ENCODE measurements at places on chromosomes 7 and 10.

GRCh38 chr7:37341033-37341630, 107.5 kb downstream of the ELMO1 start:
- DNase-seq: no peak

- no peak for DNase-seq
Measured at GRCh38 chr7:144032985-144033709, 15.6 kb upstream of the OR2A5 start.

DNA sequence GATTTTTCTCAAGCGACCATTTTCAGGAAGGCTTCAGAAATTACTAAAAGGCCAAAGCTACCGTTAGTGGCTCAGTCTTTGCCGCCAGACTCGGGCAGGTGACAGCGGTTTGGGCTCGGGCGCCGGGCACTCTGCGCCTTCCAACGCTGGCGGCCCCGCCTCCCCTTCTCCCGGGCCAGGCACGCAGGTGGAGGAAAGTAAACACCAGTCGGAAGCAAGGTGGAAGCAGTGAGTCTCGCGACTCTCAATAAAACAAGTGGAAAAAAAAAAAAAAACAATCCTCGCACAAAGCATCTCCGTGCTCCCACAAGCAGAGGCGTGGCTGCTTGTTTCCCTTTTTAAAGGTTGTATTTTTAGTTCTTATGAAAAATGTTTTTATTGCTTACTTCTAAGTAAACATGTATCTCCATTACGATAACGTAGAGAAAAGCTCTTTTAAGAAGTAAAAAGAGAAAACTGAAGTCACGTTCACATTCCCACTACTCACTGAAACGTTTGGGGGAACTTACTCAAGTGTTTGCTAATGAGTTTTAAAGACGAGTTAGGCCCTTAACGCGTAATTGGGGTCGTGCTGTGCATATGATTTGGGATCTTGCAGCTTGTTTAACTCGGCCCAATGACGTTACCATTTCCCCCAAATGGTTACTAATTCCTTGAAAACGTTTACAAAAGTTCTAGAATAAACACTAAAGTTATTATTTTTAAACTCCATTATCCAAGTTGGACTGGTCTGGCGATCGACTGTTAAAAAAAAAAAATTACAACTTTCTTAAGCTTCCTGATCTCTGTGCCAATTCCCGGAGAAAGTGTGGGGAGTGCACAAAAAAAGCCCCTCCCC, 864 bp downstream of the CDCA7L start:
- DNase-seq: no peak

DNA sequence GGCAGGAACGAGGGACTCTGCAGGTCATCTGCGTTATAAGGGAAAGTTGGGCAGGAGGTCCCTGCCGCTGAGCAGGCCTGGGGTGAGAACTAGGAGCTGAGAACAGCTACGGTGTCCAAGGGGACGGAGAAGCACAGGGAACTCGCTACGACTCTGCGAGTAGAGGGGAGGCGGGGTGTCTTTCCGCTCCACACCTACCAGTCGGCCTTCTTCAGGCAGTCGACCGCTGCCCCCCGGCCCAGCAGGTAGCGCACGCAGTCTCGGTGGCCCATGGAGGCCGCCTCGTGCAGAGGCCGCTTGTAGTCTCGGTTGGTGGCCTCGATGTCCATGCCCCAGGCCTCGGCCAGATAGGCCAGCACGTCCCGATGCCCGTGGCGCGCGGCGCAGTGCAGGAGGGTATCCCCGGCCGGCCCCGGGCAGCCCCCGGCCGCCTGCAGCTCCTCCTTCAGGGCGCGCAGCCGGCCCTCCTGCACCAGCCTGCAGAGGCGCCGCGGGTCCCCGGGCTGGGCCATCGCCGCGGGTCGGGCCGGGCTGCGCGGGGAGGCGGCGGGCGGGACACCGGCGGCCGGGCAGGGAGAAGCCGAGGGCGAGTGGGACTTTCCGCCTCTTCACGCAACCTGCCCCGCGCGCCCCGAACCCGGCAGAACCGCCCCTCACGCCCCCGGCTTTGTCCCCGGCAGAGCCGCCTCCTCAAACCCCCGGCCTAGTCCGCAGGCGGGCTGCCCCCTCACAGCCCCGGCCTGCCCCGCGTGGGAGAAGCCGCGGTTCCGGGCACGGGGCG, 660 bp downstream of the ANKRD16 start:
- DNase-seq: no peak

GRCh38 chr10:18325889-18326531, 185.8 kb downstream of the CACNB2 start:
- no peak for DNase-seq

- DNase-seq: no peak
Measured at GRCh38 chr10:74925291-74925690, 98.9 kb downstream of the KAT6B start.

DNA sequence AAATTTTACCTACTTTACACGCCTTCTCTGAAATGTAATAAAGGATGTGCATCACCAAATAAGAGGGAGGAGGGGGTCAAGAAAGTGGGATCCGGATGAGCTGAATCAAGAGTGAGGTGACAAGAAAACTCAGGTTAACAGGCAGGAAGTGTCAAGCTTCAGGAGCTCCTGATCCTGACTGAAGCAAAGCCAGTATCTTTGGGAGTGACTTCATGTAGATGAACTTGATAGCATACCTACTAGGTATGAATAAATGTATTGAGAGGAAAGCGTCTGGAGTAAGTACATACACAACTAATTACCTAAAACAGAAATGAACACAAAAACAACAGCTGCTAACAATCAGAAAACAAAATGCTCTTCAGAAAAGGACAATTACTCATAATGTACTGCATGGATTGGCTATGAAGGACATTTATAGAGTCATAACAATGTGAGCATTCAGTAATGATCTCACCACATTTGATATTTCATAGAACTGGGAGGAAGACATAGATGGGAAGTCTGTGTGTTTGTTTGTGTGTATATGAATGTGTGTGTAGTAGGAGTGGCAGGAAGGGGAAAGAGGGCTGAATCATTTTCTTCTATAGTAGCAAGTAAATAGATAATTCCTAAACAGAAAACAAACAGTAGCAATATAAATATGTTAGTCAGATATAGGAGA, 29.4 kb downstream of the PRKG1 start:
- DNase-seq: no peak

DNA sequence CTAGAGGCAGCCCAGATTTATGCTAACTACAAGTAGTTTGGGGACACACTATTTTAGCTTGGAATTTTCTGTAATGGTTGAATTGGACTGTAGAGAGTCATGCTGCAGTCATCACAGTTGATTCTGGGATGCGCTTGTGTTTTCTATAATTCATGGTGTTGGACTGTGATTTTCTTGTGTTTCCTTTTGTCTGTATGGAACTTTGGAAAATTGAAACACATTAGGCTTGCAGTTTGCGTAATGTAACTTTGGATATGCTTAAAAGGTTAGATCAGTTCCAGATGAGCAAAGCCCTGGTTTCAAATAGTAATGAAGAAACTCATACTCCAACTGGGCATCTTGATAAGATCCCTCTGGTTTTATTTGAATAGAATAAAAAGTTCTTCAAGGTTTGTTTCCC, 502.2 kb downstream of the ARL4A start:
- no peak for DNase-seq

DNA sequence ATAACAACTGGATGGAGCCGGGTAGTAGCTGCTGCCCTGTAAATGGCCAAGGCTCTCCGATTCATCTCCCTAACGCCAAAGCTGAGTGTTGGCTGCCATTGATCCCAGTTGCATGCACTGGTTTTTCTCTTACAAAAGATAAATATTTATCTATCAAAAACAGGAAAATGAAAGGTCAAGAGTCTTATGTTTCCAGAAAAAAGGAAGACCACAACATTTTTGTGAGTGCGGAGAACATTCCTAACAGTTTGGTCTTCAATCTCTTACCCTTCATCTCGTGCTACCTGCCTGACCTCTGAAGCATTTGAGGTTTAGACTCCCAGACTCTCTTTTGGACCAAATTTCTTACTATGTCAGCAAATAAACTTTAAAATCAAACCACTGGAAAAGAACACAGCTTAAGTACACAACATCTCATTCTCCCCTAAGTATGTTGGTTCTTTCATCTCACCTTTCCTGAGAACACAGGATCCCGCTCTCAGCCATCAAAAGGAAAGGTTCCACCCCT, 61.6 kb downstream of the SORBS1 start:
- no peak for DNase-seq

GRCh38 chr7:46290374-46291049, 369.4 kb upstream of the IGFBP3 start:
- no peak for DNase-seq

GRCh38 chr7:135205850-135206249, 5.5 kb downstream of the WDR91 start:
- DNase-seq: no peak

GRCh38 chr10:3588346-3588745, 196.7 kb downstream of the KLF6 start:
- no peak for DNase-seq

DNA sequence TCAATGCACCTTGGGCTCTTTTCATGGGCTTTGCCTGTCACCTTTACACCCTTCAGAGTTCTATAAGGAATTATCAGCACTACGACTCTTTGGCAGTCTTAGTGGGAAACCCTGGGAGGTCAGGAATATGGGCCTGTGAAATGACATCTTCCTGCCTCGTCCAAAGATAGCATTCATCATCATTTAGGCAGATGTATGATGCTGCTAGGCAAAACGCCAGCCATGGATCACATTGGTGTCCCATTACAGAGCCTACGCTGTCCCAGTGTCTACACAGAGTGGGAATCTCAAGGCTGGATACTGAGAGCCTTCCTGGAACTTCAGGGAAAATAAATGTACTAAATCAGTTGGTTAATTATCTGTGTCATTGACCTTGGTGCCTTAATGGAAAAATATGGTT, 259.4 kb upstream of the CELF2 start:
- DNase-seq: no peak

DNA sequence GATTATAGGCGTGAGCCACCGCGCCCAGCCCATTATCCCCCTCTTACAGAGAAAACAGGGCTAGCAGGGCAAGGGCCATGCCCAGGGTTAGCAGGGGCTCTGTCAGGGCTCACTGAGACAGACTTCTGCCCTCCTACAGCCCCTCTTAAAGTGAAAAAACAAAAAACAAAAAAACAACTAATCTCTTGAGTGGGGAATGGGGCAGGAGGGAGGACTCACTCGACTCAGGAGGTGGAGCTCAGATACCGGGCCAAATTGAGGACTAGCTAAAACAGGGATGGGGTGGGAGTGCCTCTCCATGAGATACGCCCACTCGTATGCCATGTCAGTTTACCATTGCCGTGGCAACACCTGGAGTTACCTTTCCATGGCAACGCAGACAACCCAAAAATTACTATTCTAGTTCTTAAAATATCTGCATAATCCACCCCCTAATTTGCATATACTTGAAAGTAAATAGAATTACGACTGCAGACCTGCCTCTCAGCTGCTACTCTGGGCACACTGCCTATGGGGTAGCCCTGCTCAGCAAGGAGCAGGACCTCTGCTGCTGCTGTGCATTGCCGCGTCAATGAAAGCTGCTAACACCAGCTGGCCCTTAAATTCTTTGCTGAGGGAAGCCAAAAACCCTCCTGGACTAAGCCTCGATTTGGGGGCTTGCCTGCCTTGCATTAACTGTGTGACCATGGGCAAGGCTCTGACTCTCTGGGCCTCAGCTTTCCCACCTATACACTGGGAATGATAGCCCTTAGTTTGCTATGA, 13.4 kb downstream of the SSC4D start:
- DNase-seq: no peak

GRCh38 chr7:103685646-103686045, 239.6 kb upstream of the SLC26A5 start:
- no peak for DNase-seq

GRCh38 chr7:33854801-33855350, 50.5 kb upstream of the BMPER start:
- DNase-seq: no peak

DNA sequence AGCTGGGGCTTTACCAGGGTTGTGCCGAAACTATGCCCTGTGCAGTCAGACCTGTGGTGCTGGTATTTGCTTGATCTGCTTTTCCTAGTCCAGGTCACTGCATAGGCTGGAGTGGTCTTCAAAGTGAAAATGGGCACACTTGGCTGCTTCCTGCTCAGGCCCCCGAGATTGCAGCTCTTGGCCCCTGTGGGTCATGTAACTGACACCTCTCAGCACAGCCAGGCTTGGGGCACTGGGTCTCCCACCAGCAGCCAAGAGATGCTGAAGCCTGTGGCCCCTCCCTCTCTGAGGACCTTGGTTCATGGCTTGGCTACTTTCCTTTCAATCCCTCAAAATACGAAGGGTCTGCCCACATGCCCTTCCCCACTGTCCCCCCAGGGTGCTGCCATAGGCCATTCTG, 33.7 kb downstream of the PDIA4 start:
- DNase-seq: no peak

- DNase-seq: no peak
Measured at GRCh38 chr7:45325378-45325777, 167.8 kb downstream of the RAMP3 start.

- no peak for DNase-seq
Measured at GRCh38 chr7:138449580-138449979, 10.5 kb upstream of the TRIM24 start.

- DNase-seq: no peak
Measured at GRCh38 chr10:12826800-12827372, 174.6 kb downstream of the CCDC3 start.

GRCh38 chr7:135653340-135654080, 8.8 kb upstream of the STMP1 start:
- DNase-seq: no peak

- no peak for DNase-seq
Measured at GRCh38 chr7:120521761-120522737, 249.1 kb downstream of the KCND2 start.

GRCh38 chr7:44159824-44160630, 18.9 kb upstream of the MYL7 start:
- no peak for DNase-seq

DNA sequence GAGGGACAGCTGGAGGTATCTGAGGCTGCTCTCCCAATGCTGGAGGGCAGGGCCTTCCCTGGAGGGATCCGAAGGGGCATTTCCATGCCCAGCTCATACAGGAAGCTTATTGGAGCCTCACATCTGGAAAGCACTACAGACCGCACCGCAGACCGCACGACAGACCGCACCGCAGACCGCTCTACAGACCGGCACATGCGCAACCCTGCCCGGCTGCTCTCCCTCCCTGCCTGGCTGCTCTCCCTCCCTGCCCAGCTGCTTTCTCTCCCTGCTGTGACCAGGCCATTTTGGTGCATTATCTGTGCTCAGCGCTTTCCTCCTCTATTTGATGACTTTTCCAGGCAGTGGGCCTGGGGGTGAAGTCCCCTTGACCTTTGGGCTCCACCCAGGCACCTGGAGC, 39.6 kb upstream of the EN2 start:
- DNase-seq: no peak

DNA sequence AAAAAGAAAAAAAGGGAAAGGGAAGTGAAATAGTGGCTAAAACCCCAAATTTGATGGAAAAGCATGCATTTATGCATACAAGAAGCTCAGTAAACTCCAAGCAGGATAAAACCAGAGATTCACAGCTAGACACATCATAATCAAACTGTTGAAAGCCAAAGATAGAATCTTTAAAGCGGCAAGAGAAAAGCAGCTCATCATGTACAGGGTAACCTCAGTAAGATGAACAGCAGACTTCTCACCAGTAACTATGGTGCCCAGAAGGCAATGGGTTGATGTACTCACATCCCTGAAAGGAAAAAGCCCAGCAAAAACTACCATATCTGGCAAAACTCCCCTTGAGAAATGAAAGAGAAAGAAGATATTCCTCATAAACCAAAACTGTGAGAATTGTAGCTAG, 60.4 kb downstream of the TPST1 start:
- DNase-seq: no peak

GRCh38 chr10:106540645-106541044, 623.9 kb downstream of the SORCS1 start:
- no peak for DNase-seq

GRCh38 chr10:128109707-128110106, 16.5 kb downstream of the MKI67 start:
- DNase-seq: no peak

GRCh38 chr10:95861386-95861785, 46.4 kb upstream of the CC2D2B start:
- DNase-seq: no peak

All from hypothalamus (tissue), 51 donors.